ENCODE measurements at places on chromosomes 5 and 9.

DNA sequence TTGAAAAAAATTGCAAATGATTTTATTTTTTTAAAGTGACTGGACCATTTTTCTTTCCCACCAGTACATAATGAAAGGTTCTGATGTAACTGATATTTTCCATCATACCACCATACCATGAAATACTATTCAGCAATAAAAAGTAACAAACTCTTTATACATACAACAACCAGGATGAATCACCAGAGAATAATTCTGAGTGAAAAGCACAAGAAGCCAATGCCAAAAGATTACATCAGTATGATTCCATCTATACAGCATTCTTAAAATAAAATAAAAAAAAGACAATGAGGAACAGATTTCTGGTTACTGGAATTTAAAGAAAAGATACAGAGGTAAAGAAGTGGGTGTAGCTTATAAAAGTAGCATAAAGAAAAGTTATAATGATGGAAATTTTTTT is 423.7 kb upstream of the ST8SIA4 start:
- no peak overlapping the region for H3K27ac ChIP-seq
- H3K36me3 ChIP-seq: no peaks in the 10 kb centered on the region
- H3K4me1 ChIP-seq: no peaks in the 10 kb centered on the region
- no peaks in the 10 kb centered on the region for H3K27me3 ChIP-seq
- DNase-seq: no peak

GRCh38 chr9:33042473-33042872 is 17.4 kb downstream of the DNAJA1 start:
- peaks cover 3% of the 10 kb centered on the region for H3K36me3 ChIP-seq
- H3K4me3 ChIP-seq: no peak overlapping the region
- no peak for DNase-seq
- peaks cover 28% of the 10 kb centered on the region for H3K4me1 ChIP-seq
- no peak overlapping the region for H3K27ac ChIP-seq

- no peak for DNase-seq
- H3K27ac ChIP-seq: peak overlapping the region; percentile 92
- H3K4me1 ChIP-seq: peaks cover 9% of the 10 kb centered on the region
- H3K4me3 ChIP-seq: peak overlapping the region; percentile 55
- peaks cover 11% of the 10 kb centered on the region for H3K36me3 ChIP-seq
Measured at GRCh38 chr9:93567271-93567959, 9.0 kb upstream of the PHF2 start.

GRCh38 chr9:101130054-101130453 is 101.5 kb downstream of the PLPPR1 start:
- no peak for DNase-seq
- H3K4me3 ChIP-seq: no peak overlapping the region
- no peaks in the 10 kb centered on the region for H3K27me3 ChIP-seq
- no peaks in the 10 kb centered on the region for H3K4me1 ChIP-seq
- no peak overlapping the region for H3K27ac ChIP-seq

DNA sequence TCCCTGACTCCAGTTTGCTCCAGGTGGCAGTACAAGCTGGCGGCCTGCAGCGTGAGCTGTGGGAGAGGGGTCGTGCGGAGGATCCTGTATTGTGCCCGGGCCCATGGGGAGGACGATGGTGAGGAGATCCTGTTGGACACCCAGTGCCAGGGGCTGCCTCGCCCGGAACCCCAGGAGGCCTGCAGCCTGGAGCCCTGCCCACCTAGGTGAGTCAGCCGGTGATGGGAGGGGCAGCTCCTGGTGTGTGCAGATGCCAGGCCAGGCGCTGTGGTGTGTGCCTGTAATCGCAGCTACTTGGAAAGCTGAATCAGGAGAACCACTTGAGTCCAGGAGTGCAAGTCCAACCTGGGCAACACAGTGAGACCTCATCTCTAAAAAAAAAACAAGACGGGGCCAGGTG is 10.0 kb upstream of the CACFD1 start:
- no peak overlapping the region for H3K4me3 ChIP-seq
- no peak overlapping the region for H3K27ac ChIP-seq
- no peaks in the 10 kb centered on the region for H3K27me3 ChIP-seq
- no peaks in the 10 kb centered on the region for H3K36me3 ChIP-seq

DNA sequence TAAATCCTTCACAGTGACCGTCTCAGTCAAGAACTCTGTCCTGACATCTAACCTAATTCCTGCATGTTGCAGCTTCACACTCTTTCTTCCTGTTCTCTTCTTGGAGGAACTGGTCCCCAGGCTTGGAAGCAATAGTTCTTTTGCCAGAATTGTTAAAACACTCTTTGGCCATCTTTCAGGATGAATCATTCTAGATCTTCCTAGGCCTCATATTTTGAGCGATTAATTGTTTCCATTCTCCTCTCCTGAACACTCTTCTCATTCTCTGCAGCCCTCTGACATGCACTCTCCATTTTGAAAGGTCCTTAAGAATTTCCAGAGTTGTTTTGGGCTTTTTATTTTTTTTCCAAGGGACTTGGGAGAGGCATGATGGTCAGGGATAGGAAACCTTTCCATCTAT is 85.8 kb downstream of the FAM114A2 start:
- H3K27me3 ChIP-seq: no peaks in the 10 kb centered on the region
- no peak overlapping the region for H3K27ac ChIP-seq
- H3K36me3 ChIP-seq: no peaks in the 10 kb centered on the region
- DNase-seq: no peak
- no peaks in the 10 kb centered on the region for H3K4me1 ChIP-seq

- no peaks in the 10 kb centered on the region for H3K4me1 ChIP-seq
- H3K27me3 ChIP-seq: no peaks in the 10 kb centered on the region
- H3K4me3 ChIP-seq: no peak overlapping the region
- no peaks in the 10 kb centered on the region for H3K36me3 ChIP-seq
Measured at GRCh38 chr5:168831383-168831782, 252.2 kb upstream of the PANK3 start.

- no peak for DNase-seq
- H3K4me3 ChIP-seq: no peak overlapping the region
- H3K4me1 ChIP-seq: peaks cover 28% of the 10 kb centered on the region
- peak overlapping the region; percentile 22 for H3K27ac ChIP-seq
- H3K36me3 ChIP-seq: peaks cover under 1% of the 10 kb centered on the region
- H3K27me3 ChIP-seq: no peaks in the 10 kb centered on the region
Measured at GRCh38 chr5:113047733-113048652, 71.4 kb downstream of the DCP2 start.

DNA sequence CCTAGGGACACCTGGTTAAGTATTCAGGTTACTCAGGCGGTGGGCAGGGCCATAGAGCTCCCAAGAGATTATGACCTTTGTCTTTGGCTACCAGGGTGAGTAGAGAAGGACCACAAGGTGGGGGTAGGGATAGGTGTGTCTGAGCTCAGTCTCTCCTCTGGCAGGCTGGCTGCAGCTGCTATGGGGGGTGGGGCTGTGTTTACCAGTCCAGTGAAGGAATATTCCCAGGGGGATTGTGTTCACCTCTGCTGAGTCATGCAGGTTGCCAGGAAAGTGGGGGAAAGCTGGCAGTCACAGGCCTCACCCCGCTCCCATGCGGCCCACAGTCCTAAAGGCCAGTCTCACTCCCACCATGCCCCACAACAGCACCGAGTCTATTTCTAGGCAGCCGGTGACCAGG is 53.6 kb upstream of the POU5F2 start:
- no peak for DNase-seq
- no peak overlapping the region for H3K4me3 ChIP-seq
- no peaks in the 10 kb centered on the region for H3K36me3 ChIP-seq
- H3K4me1 ChIP-seq: no peaks in the 10 kb centered on the region

- H3K4me1 ChIP-seq: no peaks in the 10 kb centered on the region
- no peak overlapping the region for H3K27ac ChIP-seq
- H3K4me3 ChIP-seq: no peak overlapping the region
- no peaks in the 10 kb centered on the region for H3K27me3 ChIP-seq
- no peak for DNase-seq
Measured at GRCh38 chr5:103587185-103587748, 24.7 kb upstream of the NUDT12 start.

GRCh38 chr5:124104821-124105220 is 592.8 kb downstream of the CSNK1G3 start:
- peak overlapping the region; percentile 69 for H3K27ac ChIP-seq
- no peaks in the 10 kb centered on the region for H3K4me1 ChIP-seq
- DNase-seq: no peak
- no peaks in the 10 kb centered on the region for H3K36me3 ChIP-seq
- no peak overlapping the region for H3K4me3 ChIP-seq

GRCh38 chr5:79263-79662 is 12.7 kb upstream of the PLEKHG4B start:
- peaks cover 5% of the 10 kb centered on the region for H3K27me3 ChIP-seq
- H3K4me1 ChIP-seq: no peaks in the 10 kb centered on the region
- H3K27ac ChIP-seq: no peak overlapping the region
- no peak for DNase-seq
- no peaks in the 10 kb centered on the region for H3K36me3 ChIP-seq

Data from esophagus squamous epithelium (tissue), 5 donors.